ENCODE measurements at places on chromosomes 4 and X. TPM values are rescaled to one million over a fixed set of nuclear protein-coding genes. Genes with fewer than 3 reads are reported as not detected.
A peak's percentile ranks its signal among the peaks of the same experiment; 100 is the strongest.

DNA sequence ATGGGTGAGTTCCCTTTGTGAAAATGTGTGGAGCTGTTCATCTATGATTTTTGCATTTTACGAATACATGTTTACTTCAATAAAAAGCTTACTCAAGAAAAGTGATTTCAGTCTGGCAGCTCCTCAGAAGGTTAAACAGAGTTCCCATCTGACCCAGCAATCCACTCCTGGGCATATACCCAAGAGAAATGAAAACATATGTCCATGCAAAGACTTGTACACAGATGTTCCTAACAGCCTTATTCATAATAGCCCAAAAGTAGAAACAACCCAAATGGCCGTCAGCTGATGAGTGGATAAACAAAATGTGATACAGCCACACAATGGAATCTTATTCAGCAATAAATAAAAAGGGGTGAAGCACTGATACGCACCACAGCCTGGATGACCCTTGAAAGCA lies 20.8 kb downstream of the CLCN4 start:
- DNase-seq, result no peak

DNA sequence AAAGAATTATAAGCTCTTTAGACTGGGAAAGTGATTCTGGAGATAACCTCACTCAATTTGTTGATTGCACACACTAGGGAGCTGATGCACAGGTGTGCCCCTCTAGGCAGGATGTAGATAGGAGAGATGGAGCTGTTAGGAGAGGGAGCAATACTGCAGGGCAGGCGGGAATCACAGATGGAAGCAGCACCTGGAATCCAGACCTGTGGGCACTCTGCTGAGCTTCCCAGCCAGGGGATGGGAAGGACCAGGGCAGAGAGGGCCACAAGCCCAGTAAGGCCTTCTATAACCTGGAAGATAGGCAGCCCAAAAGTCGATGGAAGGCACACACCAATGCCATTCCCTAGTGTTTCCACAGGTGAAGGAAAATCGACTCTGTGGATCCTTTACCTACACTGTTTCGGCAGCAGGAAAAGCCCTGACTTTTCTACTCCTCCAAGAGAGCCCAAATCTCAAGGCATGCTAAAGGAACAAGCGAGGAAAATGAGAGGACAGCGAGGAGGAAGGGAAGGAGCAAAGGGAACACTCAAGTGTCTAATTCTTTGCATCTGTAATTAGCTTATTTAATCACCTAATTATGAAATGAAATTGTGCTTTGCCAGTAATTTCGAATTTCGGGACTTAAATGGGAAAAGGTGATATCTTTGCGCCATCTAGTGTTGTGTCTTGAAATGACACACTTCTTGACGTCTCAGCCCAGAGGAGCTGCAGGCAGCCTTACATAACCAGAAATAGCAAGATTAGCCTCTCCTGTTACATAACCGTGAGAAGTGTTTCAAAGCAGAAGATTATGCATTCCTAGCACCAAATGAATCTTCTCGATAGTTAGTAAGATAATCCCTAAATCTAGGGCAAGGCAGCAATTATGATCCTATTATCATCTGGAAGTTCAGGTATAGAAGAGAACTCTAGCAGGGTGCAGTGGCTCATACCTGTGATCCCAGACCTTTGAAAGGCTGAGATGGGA lies 31.0 kb upstream of the TLR3 start:
- DNase-seq, result peak; percentile 86

GRCh38 chr4:71634364-71634763 lies 149.5 kb downstream of the GC start:
- no peak for DNase-seq

DNA sequence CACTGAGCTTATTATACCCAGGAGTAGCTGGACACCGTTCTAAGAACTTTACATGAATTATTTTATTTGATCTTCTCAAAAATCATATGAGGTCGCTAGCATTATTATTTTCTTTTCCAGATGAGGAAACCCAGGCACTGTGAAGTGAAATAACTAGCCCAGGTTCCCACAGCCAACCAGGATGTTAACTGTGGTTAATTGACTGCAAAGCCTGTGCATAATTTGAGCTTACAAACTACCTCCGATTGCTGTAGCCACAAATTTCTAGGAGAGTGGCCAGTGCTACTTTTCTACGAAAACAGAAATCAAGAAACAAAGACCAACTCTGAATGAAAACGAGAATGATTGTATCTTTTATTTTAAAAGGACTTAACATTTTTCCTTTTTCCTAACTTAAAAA lies 27.2 kb downstream of the SPRY1 start:
- DNase-seq, result no peak

DNA sequence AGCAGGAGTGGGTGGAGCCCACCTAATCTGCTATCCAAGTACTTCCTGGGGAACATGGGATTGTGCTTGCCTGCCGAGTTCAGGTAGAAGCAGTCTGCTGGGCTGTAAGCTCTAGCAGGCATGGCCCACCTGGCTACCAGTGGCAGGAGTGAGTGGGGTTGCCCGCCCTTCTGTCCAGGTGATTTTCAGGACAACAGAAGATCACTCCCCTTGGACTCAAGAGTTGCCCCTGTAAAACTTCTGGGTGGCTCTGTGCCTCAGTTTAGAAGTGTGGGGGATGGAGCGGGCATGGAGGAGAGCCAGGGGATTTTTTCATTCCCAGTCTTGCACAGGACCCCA lies 43.5 kb downstream of the NDST3 start:
- DNase-seq, result no peak

DNA sequence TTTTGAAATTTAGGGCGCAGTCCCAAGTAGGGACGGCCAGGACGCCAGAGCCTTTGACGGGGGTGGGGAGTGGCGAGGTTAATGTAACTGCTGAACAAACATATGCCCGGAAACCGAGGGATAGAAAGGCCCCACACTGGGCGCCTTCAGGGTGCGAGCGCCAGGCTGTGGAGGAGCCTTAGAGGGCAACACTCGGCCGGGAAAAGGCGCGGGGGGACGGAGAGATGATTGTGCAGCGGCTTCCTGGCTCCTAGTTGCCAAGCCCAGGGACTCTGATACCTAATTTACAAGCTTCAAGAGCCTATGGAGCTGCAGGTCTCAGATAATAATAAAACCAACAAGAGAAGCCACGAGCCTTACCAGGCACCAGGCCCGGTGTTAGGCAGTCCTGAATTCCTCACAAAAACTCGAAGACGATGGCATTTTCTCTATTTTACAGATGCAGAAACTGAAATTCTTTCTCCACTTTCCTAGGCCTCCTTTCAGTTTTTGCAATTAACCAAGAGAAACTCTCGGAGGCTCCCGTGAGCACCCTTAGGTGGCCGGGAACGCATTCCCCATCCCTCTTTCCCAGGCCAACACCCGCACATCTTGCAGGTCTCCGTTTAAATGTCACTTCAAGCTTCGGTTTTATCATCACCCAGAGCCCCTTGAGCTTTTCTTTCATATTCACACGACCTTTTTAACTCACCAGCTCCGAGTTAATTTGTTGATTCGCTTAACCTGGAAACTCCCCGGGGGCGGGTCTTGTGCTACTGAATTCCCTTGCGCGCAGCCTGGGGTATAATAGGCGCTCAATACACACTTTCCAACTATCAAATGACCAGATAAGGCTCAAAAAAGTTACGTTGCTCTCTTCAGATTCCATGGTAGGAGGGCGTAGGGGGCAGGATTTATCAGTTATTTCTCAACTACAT lies 6.4 kb upstream of the GSX2 start:
- DNase-seq, result no peak

DNA sequence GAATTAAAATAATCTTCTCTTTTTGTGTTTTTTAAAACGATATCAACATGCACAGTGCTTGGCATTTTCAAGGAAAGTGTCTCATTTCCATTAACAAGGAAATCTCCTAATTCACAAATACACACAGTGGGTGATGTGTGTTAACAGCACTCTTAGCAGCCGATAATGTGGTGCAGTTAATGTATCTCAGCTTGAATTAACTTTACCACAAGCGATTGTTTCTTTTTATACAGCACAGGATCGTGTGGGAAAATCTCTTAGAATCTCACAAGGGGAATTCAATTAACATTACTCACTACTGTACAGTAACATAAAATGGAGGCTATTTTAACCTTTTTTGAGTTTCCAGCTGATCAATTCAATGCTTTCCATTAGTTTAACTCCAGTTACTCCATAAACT lies 1841.9 kb downstream of the STIM2 start:
- DNase-seq, result no peak

DNA sequence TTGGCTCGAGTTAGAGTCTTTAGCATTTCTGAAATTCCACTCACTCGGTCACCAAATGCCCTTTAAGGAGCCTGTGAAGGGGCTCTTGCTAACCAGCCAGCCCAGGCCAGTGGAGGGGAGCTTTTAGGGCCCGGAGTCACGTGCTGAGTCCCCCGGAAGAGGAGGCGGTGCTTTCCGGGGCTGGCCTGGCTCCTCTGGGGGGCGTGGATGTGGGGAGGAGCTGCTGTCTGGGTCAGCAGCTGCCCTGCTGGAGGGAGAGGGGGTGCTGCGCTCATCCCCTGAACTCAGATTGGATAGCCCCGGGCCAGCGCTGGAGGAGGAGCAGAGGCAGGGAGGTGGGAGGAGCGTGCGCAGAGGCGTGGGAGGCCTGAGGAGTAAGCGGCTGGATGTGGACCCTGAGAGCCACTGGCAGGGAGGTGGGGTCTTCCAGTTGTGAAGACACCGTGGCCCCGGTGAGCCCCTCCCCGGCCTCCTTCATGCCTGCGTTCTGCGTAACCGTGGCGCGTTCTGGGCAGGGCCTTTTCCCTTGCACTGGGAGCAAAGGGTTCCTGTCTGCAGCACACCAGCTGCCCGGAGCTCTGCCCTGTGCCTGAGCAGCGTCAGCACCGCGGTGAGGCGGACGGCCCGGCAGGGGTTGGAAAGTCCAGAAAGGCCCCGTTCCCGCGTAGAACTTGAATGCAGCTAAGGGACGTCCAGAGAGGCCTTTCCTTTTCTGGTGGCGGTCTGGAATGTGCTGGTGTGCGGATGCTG lies 19.7 kb downstream of the MAEA start:
- peak; percentile 98 for DNase-seq

- DNase-seq, result no peak
These were observed 1601.7 kb upstream of the TENM3 start for GRCh38 chr4:180641495-180641894.

DNA sequence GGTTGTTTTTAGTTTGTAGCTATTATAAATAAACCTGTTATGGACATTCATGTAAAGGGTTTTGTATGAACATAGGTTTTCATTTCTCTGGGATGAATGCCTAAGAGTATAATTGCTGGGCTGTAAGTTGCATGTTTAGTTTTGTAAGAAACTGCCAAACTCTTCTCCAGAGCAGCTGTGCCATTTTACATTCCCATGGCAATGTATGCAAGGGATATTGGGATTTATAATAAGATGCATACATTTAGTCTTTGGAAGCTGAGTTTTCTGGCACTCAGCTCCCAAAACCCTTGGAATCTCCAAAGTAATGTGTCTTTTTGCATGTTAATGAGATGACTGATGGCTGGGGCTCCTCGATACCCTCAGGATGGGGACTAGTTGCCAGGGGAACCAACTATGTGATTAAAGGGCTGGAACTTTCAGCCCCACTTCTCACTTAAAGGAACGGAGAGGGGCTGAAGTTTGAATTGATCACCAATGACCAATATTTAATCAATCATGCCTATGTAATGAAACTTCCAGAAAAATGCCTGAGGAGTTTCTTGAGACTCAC lies 44.0 kb downstream of the SERTM2 start:
- no peak for DNase-seq

GRCh38 chr4:39495446-39496213 lies 31.6 kb downstream of the UGDH start:
- peak; percentile 58 for DNase-seq

GRCh38 chr4:7803371-7803770 lies 136.3 kb downstream of the AFAP1 start:
- no peak for DNase-seq

DNA sequence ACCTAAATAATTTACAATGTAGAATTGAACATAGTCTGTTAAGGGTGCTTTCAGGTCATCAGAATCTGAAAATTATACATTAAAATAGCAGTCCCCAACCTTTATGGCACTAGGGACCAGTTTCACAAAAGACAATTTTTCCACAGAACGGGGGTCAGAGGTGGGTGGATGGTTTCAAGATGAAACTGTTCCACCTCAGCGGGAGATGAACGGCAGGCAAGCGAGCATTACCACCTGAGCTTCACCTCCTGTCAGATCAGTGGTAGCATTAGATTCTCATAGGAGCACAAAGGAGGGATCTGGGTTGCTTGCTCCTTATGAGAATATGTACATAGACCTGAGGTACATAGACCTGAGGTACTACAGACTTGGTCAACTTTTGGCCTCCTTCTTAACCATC lies 29.0 kb downstream of the LRBA start:
- DNase-seq, result no peak

GRCh38 chr4:114038762-114039387 lies 59.4 kb upstream of the ARSJ start:
- DNase-seq, result no peak

DNA sequence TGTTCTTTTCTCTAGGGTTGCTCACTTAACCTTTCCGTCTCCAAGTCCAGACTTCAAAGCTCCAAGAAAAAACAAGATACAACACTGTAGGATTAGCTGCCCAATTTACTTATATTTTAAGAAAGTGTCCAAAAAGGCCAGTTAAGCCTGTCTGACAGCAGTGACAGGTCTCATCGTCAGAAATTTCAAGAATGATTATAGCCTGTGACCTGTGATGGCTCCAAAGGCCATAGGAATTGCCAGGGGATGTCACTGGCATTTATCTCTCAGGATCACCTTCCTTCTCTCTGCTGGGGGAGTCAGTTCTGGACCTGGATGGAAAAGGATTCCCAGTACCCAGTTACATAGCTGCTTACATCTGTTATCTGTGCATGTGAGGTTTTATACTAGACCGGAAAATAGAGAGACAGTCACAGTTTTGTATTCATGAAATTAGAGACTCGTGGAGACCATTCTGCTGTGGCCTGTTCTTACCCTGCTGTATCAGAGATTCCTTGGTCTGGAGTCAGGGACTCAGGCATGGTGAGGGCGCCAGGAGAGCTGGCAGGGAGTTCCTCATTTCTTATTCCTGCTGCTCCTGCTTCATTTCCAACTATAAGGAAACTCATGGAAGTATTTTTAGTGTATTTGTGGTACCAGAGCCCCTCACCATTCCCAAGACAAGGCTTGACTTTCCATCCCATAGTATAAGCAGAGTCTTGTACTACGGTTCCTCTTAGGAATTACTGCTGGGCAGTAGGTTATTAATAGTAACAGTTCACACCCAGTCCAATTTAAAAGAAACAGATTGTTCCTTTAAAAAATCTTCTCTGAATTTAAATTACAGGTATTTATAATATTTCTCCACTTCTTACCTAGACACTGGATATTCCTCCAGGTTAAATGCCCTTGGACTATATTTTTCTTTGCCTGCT lies 220.8 kb downstream of the SHROOM3 start:
- no peak for DNase-seq

GRCh38 chr4:100422894-100423293 lies 94.9 kb downstream of the EMCN start:
- DNase-seq, result peak; percentile 39

- peak; percentile 16 for DNase-seq
These were observed 119.3 kb downstream of the VSIG4 start for GRCh38 chrX:65920620-65921019.

Gene IL13RA2
- 0.09 TPM for total RNA-seq

Gene KIAA1210
- 0.18 TPM for total RNA-seq

Gene TAF7L
- 0.09 TPM for total RNA-seq

Gene UGT2B11
- total RNA-seq, result 0.13 TPM

Gene DMRTC1
- total RNA-seq, result not detected

Measured in muscle of leg (tissue), 16 donors.